CD4-positive, alpha-beta memory T cell (primary cell): ENCODE measurements at places on chromosomes 13 and 19. TPM values are rescaled to one million over a fixed set of nuclear protein-coding genes. Genes with fewer than 3 reads are reported as not detected.

DNA sequence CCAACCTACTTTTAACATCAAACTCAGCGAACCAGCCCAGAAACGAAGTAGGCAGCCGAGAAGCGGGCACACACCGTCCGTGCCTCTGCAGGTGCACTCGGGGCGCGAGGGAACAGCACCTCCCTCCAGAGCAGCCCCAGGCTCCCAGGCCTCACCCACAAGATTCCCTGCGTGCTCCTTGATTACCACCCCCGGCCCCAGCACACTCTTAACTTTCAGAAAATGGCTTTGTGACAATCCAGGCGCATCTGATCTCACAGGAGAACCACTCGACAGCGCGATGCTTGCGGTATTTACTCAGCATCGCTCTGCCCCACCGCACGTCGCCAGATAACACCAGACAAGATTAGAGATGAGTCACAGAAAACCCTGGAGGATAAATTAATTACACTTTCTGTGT lies 134.9 kb upstream of the SPACA7 start:
- H3K4me1 ChIP-seq = no peaks in the 10 kb centered on the region
- H3K4me3 ChIP-seq = no peak overlapping the region
- H3K36me3 ChIP-seq = no peaks in the 10 kb centered on the region
- DNase-seq = no peak
- H3K27me3 ChIP-seq = no peaks in the 10 kb centered on the region
- H3K27ac ChIP-seq = no peak overlapping the region

- no peak for DNase-seq
- H3K4me1 ChIP-seq = peaks cover 24% of the 10 kb centered on the region
- peak overlapping the region; percentile 28 for H3K4me3 ChIP-seq
- peaks cover 22% of the 10 kb centered on the region for H3K36me3 ChIP-seq
- no peaks in the 10 kb centered on the region for H3K27me3 ChIP-seq
- H3K27ac ChIP-seq = peak overlapping the region; percentile 99
These were observed 600 bp downstream of the UBE2S start for GRCh38 chr19:55406826-55407549.

- DNase-seq = peak; percentile 18
- no peaks in the 10 kb centered on the region for H3K36me3 ChIP-seq
- no peaks in the 10 kb centered on the region for H3K27me3 ChIP-seq
- no peaks in the 10 kb centered on the region for H3K4me1 ChIP-seq
- H3K27ac ChIP-seq = no peak overlapping the region
- no peak overlapping the region for H3K4me3 ChIP-seq
These were observed 12.1 kb upstream of the ZSCAN1 start for GRCh38 chr19:58021541-58022282.

DNA sequence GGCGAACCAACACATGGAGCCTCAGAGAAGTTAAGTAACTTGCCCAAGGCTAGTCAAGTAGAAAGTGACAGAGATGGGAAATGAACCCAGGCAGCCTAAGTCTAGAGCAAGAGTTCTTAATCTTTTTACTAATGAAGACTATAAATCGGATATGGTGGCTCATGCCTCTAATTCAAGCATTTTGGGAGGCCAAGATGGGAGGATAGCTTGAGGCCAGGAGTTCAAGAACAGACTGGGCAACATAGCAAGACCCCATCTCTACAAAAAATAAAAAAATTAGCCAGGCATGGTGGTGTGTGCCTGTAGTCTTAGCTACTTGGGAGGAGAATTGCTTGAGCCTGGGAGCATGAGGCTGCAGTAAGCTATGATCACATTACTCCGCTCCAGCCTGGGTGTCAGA lies 10.7 kb downstream of the GPR12 start:
- no peaks in the 10 kb centered on the region for H3K4me1 ChIP-seq
- H3K4me3 ChIP-seq = no peak overlapping the region
- no peaks in the 10 kb centered on the region for H3K27me3 ChIP-seq
- H3K27ac ChIP-seq = no peak overlapping the region

GRCh38 chr13:76091076-76091475 lies 454.9 kb downstream of the LMO7 start:
- no peaks in the 10 kb centered on the region for H3K36me3 ChIP-seq
- H3K27ac ChIP-seq = no peak overlapping the region
- H3K4me3 ChIP-seq = no peak overlapping the region
- H3K27me3 ChIP-seq = no peaks in the 10 kb centered on the region
- DNase-seq = no peak

GRCh38 chr19:35869327-35870123 lies 1.2 kb downstream of the APLP1 start:
- peaks cover 4% of the 10 kb centered on the region for H3K27me3 ChIP-seq
- H3K27ac ChIP-seq = no peak overlapping the region
- peaks cover 24% of the 10 kb centered on the region for H3K4me1 ChIP-seq
- no peaks in the 10 kb centered on the region for H3K36me3 ChIP-seq
- peak; percentile 83 for DNase-seq

Gene PKN1
- polyA plus RNA-seq = 41.5 TPM

Gene TMEM86B
- polyA plus RNA-seq = not detected

Gene KCNN4
- polyA plus RNA-seq = 23.7 TPM

Gene LRP3
- polyA plus RNA-seq = not detected

Gene ZSCAN1
- not detected for polyA plus RNA-seq

Gene SBSN
- not detected for polyA plus RNA-seq

Gene RASIP1
- polyA plus RNA-seq = 0.25 TPM

Gene HSH2D
- 5.5 TPM for polyA plus RNA-seq

Gene LILRB3
- 5.8 TPM for polyA plus RNA-seq

Gene ZNF416
- 4.6 TPM for polyA plus RNA-seq
